Lung (tissue), 17 donors: ENCODE measurements at places on chromosomes 2 and 18. TPM values are rescaled to one million over a fixed set of nuclear protein-coding genes. Genes with fewer than 3 reads are reported as not detected.

GRCh38 chr18:58335821-58336220 lies 291.8 kb downstream of the NEDD4L start:
- peaks cover 5% of the 10 kb centered on the region for H3K36me3 ChIP-seq
- H3K27me3 ChIP-seq: no peaks in the 10 kb centered on the region
- no peak overlapping the region for H3K27ac ChIP-seq
- no peak for DNase-seq
- no peaks in the 10 kb centered on the region for H3K4me1 ChIP-seq

DNA sequence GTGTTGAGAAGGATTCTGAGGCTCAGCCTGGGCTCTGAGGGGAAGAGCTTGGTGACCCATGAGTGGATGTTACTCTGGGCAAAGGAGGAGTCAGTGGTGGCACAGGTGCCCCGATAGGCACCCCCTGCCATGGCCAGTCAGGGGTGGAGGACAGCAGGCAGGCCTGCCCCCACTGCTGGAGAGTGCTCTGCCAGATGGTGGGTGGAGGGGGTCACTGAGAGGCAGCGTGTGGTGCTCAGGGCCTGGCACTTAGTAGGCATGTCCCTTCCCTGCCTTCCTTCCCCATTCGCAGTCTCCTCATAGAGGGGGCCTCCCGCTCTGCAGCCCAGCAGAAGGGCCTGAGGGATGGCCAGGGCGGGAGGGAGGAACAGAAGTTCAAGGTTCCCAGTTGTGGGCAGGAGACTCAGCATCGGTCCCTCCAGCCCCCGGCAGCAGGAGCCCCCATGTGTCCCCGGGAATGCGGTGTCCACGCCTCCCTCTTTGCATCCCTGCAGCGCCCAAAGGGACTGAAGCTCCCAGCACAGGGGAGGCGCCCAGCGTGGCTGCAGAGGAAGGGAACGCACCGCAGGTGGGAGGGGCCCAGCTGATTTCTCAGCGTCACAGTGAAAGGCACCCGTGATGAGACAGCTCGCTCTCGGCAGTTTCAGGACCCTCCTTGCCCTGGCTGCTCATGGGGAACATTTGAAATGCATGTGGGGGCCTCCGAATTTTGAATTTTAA lies 5.7 kb upstream of the SNED1 start:
- H3K27me3 ChIP-seq: no peaks in the 10 kb centered on the region
- H3K36me3 ChIP-seq: no peaks in the 10 kb centered on the region
- H3K4me1 ChIP-seq: peaks cover 57% of the 10 kb centered on the region
- peak; percentile 16 for DNase-seq

DNA sequence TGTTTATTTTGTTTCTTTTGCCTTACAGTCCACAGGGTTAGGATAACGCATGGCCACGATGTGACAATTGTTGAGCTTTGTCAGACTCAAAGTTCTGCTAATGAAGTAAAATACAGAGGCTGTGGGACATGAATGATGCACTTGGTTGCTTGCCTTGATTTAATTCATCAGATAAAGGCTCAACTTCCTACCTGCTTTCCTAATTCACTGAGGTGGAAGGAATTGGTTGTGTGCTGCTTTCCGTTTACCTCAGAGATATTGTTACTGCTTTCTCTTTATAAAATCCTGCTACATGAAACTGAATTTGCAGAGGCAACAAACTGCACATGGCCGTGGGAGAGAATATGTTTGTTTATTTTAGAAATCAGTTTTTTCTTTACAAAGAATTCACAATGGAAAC lies 6.6 kb downstream of the RIT2 start:
- no peaks in the 10 kb centered on the region for H3K36me3 ChIP-seq
- H3K4me3 ChIP-seq: no peak overlapping the region
- no peaks in the 10 kb centered on the region for H3K4me1 ChIP-seq
- DNase-seq: no peak
- H3K27me3 ChIP-seq: no peaks in the 10 kb centered on the region

- DNase-seq: no peak
- no peaks in the 10 kb centered on the region for H3K36me3 ChIP-seq
- H3K27ac ChIP-seq: no peak overlapping the region
- H3K4me3 ChIP-seq: no peak overlapping the region
- no peaks in the 10 kb centered on the region for H3K27me3 ChIP-seq
- H3K4me1 ChIP-seq: no peaks in the 10 kb centered on the region
Measured at GRCh38 chr2:51265539-51265938, 233.6 kb upstream of the NRXN1 start.

- peak; percentile 57 for DNase-seq
- H3K27me3 ChIP-seq: no peaks in the 10 kb centered on the region
- no peak overlapping the region for H3K27ac ChIP-seq
Measured at GRCh38 chr2:235287375-235287733, 206.5 kb upstream of the AGAP1 start.

- peak overlapping the region; percentile 20 for H3K4me3 ChIP-seq
- H3K27me3 ChIP-seq: peaks cover 16% of the 10 kb centered on the region
- peaks cover 7% of the 10 kb centered on the region for H3K4me1 ChIP-seq
- no peaks in the 10 kb centered on the region for H3K36me3 ChIP-seq
- no peak for DNase-seq
Measured at GRCh38 chr18:55780586-55781071, 192.6 kb upstream of the TCF4 start.

DNA sequence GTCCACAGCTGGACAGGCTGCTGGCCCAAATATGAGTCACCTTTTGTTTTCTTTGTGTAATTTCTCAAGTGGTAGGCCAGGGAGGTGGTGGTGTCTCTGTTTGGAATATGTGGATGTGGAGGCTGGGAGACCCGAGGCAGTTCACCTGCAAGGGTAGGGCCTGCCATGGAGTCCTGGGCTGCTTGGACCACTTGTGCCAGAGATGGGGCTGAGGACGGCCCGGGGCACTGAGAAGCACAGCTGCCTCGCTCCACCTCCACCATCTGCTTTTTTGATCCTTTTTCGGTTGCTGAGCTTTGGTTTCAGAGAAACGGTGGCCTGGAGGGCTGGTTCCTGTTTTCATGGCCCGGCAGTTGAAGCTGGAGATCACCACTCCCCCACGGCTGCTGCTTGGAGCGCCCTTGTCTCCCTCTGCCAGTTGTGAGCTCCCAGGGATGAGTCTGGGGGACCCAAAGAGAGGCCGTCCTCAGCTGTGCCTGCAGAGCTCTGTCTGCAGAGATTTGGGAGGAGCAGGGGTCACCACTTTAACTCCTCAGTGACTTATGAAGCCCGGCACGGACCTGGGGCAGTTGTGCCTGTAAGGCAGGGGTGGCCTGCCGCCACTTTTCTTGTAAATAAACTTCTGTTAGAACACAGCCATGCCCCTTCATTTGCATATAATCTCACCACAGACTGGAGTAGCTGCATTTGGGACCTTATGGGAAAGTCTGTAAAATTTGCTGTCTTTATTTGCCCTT lies 67.6 kb upstream of the MCFD2 start:
- H3K27me3 ChIP-seq: no peaks in the 10 kb centered on the region
- DNase-seq: no peak
- peaks cover 3% of the 10 kb centered on the region for H3K4me1 ChIP-seq
- no peak overlapping the region for H3K4me3 ChIP-seq
- H3K36me3 ChIP-seq: peaks cover 13% of the 10 kb centered on the region

DNA sequence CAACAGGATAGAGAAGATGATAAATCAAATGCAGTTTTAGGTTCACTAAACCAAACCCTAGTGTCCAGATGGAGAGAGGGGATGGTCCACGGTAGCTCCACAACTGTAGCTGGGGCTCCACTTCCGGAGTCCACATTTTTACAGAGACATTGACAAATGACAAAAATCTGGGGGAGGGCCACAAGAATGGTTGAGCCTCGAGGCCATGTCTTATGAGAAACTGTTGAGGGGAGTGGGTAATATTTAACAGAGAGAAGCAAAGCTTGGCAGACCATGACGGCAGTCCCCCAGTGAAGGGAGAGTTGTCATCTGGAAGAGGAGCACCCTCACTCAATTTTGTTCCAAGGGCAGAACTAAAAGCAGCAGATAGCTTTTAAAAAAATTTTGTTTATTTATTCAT lies 17.6 kb upstream of the EPHA4 start:
- H3K27ac ChIP-seq: no peak overlapping the region
- no peaks in the 10 kb centered on the region for H3K27me3 ChIP-seq
- DNase-seq: no peak
- H3K4me3 ChIP-seq: no peak overlapping the region
- no peaks in the 10 kb centered on the region for H3K36me3 ChIP-seq

GRCh38 chr2:176202491-176202890 lies 14.0 kb downstream of the HOXD1 start:
- H3K36me3 ChIP-seq: no peaks in the 10 kb centered on the region
- no peak for DNase-seq
- no peaks in the 10 kb centered on the region for H3K27me3 ChIP-seq
- H3K4me1 ChIP-seq: no peaks in the 10 kb centered on the region
- no peak overlapping the region for H3K27ac ChIP-seq
- H3K4me3 ChIP-seq: no peak overlapping the region

DNA sequence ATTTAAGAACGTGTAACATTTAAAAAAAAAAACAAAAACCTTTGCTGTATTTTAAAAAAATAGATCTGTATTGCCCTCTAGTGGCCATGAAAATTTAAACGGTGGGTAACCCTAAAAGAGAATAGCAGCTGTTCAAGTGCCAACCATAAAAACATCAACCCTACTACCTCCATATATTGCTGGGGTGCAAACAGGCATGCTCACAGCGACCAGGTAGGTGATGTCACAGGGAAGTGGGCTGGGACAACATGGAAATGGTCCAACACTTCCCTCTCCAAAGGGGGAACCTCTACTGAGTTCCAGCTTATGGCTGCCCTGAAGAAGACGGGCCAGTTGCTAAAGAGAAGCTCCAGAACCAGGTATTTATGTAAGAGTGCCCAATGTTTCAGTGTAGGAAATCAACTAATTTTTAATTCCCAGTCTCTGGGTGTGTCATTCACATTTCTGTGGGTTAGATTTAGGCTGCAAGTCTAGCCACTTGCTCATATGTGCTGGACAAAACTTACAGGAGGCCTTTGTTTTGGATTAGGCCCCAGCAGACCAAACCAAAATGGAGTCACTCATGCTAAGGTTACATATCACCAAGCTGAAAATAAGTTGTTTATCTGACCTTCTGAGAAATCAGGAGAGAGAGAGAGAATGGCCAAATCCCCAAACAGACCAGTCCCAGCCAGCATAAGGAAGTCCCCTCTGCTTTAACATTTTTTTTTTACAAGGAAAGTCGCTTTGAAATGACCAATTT lies 54.5 kb downstream of the SKA1 start:
- H3K4me3 ChIP-seq: no peak overlapping the region
- H3K4me1 ChIP-seq: no peaks in the 10 kb centered on the region
- H3K36me3 ChIP-seq: no peaks in the 10 kb centered on the region
- peak; percentile 58 for DNase-seq

- peak; percentile 85 for DNase-seq
- no peaks in the 10 kb centered on the region for H3K36me3 ChIP-seq
- H3K4me3 ChIP-seq: peak overlapping the region; percentile 47
- peak overlapping the region; percentile 76 for H3K27ac ChIP-seq
Measured at GRCh38 chr2:100818606-100819369, 1.2 kb upstream of the NPAS2 start.

- H3K27me3 ChIP-seq: no peaks in the 10 kb centered on the region
- no peak for DNase-seq
- H3K36me3 ChIP-seq: no peaks in the 10 kb centered on the region
- H3K4me1 ChIP-seq: no peaks in the 10 kb centered on the region
Measured at GRCh38 chr18:8831531-8831930, 126.2 kb downstream of the MTCL1 start.

DNA sequence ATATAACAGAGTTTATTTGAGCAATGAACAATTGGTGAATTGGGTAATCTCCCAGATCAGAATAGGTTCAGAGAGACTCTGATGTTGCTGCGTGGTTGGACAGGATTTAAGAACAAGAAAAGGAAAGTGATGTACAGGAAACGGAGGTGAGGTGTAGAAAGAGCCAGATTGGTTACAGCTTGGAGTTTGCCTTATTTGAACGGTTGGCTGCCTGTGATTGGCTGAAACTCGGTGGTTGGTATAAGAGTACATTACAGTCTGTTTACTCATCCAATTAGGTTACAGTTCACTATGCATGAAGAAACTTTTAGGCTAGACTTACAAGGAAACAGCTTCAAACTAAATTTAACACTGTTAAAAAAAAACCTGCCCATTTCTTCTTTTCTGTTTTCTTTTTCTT lies 68.0 kb upstream of the CABLES1 start:
- H3K27me3 ChIP-seq: no peaks in the 10 kb centered on the region
- H3K36me3 ChIP-seq: no peaks in the 10 kb centered on the region
- no peak overlapping the region for H3K27ac ChIP-seq
- H3K4me1 ChIP-seq: no peaks in the 10 kb centered on the region

DNA sequence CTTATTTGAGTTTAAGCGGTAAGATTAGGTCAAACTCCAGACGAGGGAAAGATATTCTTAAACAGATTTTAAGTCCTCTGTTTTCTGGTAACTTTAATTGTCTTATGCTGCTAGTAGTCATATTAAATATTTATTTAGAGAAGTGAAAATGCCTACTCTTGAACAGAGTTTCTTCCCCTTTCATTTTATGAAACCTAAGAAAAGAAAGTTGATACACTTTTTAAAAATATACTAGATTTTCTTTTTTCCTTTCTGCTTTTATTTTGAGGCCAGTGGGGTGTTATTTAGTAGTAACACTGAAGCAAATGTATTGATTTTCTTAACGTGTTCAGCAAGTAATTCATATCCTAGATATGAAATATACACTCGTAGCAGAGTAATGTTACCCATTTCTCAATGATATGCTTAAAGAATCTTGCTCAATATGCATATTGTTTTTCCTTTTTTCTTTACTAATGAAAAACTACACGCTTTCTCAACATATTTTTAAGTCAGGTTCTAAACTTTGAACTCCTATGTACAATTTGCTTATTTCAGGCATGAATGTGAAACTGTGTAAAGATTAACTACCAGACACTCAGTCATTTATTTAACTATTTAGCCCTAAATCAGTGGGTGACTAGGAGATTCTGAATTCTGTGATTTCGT lies 691 bp downstream of the KYNU start:
- H3K27me3 ChIP-seq: no peaks in the 10 kb centered on the region
- no peaks in the 10 kb centered on the region for H3K36me3 ChIP-seq
- no peak overlapping the region for H3K4me3 ChIP-seq
- no peak overlapping the region for H3K27ac ChIP-seq
- DNase-seq: no peak
- H3K4me1 ChIP-seq: peaks cover 5% of the 10 kb centered on the region

DNA sequence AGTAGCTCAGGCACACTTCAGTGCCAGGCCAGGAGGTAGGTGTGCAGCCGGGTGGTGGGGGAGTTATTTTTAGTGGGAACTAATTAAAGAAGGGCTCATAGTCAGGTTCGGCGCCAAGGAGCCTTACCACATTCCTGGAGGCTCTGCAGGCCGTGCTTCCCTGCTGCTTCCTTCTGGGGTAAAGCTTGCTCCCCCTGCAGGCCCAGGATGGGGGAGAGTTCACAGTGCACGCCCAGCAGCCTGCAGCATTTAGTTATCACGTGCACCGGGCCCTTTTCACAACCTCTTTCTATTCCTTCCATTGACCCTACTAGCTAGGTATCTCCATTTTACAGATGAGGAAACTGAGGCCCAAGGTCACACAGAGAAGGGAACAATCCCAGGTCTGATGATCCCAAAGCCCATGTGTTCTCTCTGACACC lies 2.5 kb downstream of the KCNF1 start:
- peaks cover 2% of the 10 kb centered on the region for H3K4me1 ChIP-seq
- H3K27me3 ChIP-seq: peaks cover 25% of the 10 kb centered on the region
- H3K36me3 ChIP-seq: no peaks in the 10 kb centered on the region

Gene CMPK2
- total RNA-seq: 10.6 TPM

Gene SP140
- total RNA-seq: 5.5 TPM

Gene LONRF2
- total RNA-seq: 4.4 TPM

Gene COBLL1
- 86.5 TPM for total RNA-seq
